ENCODE measurements at places on chromosomes 3 and 15. TPM values are rescaled to one million over a fixed set of nuclear protein-coding genes. Genes with fewer than 3 reads are reported as not detected.

DNA sequence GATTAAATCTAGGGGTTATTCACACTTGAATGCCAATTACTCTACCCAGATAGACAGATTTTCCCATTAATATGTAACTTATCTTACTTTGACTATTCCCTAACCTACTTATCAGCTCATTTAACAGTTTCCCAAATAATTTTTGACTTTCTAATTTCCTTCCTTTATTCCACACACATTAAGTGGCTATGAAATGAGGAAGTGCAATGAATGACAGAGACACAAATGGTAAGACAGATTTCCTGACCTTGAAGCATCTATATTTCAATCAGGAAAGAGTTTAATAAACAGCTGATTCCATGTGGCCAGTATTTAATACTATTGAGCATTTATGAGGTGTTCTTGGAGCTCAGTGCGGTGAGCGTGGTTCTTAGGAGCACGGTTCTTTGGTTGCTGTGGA is 78.8 kb downstream of the SLC7A14 start:
- no peak overlapping the region for H3K27ac ChIP-seq
- H3K4me3 ChIP-seq: no peak overlapping the region
- no peaks in the 10 kb centered on the region for H3K27me3 ChIP-seq
- no peaks in the 10 kb centered on the region for H3K4me1 ChIP-seq

The PDZRN3 gene
- 57.7 TPM for total RNA-seq

DNA sequence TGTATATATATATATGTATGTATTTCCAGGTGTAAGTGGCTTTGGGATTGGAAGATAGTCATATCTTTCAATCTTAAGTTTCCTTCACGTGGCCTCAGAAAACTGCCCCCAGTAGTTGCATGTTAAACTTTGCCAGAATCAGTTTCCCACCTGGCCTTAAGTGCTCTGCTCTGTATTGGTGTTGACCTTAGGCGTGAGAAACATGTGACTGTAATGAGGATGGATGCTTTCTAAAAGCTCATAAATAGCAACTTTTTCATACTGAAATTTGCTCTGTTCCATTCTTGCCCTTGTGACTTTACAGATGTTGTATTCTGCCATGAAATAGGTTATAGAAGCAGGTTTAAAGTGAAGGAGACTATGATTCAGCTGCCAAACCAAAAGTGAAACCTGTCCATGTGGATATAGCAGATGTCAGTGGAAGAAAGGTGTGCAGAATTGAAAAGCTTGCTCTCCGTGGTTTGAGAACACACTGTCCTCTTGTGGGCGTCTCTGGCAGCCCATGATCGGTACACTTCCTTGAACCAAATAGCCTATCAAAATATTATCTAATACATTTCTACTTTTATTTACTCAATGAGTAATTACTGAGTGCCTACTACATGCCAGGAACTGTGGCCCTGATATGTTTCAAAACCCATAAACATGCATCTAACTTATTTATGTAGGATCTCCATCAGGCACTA is 15.8 kb downstream of the SCG5 start:
- no peak overlapping the region for H3K27ac ChIP-seq
- H3K36me3 ChIP-seq: no peaks in the 10 kb centered on the region
- no peak for DNase-seq
- H3K27me3 ChIP-seq: no peaks in the 10 kb centered on the region
- H3K4me3 ChIP-seq: no peak overlapping the region
- no peaks in the 10 kb centered on the region for H3K4me1 ChIP-seq

The PLS1 gene
- 0.90 TPM for total RNA-seq

GRCh38 chr15:63678393-63678792 is 81.2 kb downstream of the FBXL22 start:
- H3K4me3 ChIP-seq: no peak overlapping the region
- DNase-seq: no peak
- H3K27me3 ChIP-seq: no peaks in the 10 kb centered on the region

DNA sequence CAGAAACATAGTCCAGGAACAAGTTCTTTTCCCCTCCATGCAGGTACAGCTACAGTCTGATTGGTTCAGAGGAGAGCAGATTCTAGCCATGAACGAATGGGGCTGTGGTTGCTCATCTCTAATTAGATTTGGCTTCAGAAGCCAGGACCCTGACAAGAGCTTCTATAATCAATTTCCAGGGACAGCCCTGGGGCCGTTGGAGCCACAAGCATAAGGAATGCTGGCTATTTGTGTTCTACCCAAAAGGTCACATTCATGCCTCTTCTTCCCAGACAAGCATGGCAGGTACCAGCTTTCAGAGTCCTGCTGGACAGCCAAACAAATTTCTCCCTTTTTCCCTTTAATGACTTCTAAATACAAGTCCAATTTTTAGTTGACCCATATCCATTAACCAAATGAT is 215.5 kb upstream of the LRTM1 start:
- H3K4me3 ChIP-seq: no peak overlapping the region
- H3K27ac ChIP-seq: no peak overlapping the region
- no peaks in the 10 kb centered on the region for H3K27me3 ChIP-seq
- DNase-seq: no peak
- no peaks in the 10 kb centered on the region for H3K4me1 ChIP-seq

DNA sequence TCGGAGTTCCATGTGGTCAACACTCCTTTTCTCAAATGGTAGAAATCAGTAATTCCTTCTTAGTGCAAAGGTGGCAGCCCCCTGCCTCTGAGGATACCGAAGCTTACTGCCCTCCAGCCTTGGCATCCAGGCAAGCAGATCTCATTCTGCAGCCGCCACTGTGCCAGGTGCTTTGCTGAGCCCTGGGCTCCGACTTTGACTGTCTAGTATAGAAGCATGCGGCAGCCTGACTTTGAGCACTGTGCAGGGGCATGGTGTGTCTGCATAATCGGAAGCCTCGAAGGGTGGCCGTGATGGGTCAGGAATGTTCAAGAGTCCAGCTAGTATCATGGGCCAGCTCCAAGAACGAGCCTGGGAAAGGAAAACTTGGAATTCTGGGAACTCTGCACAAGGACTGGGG is 39.7 kb downstream of the ABTB1 start:
- H3K27ac ChIP-seq: no peak overlapping the region
- H3K27me3 ChIP-seq: no peaks in the 10 kb centered on the region
- H3K4me3 ChIP-seq: no peak overlapping the region
- H3K4me1 ChIP-seq: peaks cover 16% of the 10 kb centered on the region
- no peak for DNase-seq

DNA sequence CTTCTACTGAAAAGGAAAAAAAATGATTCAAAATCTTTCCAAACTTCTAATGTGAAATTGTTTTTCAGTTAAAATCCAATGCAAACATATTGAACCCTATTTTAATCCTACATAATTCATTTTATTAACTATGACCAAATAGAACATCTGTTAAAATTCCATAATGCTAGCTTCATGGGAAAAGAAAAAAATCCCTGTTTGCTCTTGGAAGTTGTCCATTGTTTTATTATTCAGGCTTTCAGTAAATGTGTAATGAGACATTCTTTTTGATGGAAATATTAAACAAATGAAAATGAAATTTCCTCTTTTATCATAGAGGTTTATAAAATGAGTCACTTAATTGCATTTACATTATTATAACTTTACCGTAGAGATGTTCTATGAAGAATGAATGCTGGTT is 49.5 kb downstream of the SLC25A26 start:
- no peak for DNase-seq
- H3K36me3 ChIP-seq: no peaks in the 10 kb centered on the region
- no peaks in the 10 kb centered on the region for H3K27me3 ChIP-seq
- H3K4me3 ChIP-seq: no peak overlapping the region
- H3K4me1 ChIP-seq: no peaks in the 10 kb centered on the region

The CCDC54 gene
- not detected for total RNA-seq

The DAPK2 gene
- 75.9 TPM for total RNA-seq

DNA sequence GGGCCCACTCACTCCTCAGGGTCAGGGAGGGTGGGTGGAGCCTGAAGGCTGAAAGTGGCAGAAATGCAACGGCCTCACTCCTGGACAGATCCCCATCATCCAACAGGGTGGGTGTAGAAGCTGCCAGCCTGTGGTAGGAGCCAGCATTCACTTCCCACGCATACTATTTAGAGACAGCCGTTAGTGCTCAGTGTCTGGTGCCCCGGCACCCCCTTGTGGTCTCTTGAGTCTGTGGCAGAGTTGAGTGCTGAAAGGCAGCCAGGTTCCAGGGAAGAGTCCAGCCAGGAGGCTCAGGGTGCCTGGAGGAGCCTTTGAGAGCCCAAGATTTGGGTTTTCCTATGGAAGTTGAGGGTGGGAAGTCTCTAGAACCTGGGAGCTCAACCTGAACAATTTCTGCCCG is 2.1 kb upstream of the GNAT1 start:
- no peak overlapping the region for H3K4me3 ChIP-seq
- peaks cover 5% of the 10 kb centered on the region for H3K4me1 ChIP-seq
- no peak overlapping the region for H3K27ac ChIP-seq
- DNase-seq: peak; percentile 61
- no peaks in the 10 kb centered on the region for H3K36me3 ChIP-seq
- no peaks in the 10 kb centered on the region for H3K27me3 ChIP-seq

DNA sequence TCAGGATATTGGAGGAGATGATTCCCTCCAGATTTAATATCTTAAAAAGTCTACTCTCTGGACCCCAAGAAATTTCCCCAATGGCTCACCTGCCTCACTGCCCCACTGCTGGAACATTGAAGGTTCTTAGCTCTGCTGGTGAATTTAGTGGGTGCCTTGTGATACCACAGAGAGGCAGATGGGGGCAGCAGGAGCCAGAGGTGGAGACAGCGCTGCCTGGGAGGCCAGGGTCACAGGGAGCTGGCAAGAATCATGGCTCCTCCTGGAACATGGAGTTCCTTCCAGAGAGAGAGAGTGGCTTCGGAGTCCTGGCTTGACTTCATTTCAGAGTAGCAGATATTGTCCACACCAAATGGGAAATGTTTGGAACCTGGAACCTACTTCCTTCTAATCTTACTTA is 263.5 kb upstream of the CFAP20DC start:
- H3K27me3 ChIP-seq: no peaks in the 10 kb centered on the region
- H3K27ac ChIP-seq: no peak overlapping the region
- no peaks in the 10 kb centered on the region for H3K4me1 ChIP-seq
- H3K36me3 ChIP-seq: no peaks in the 10 kb centered on the region

The BCL6 gene
- total RNA-seq: 272 TPM

GRCh38 chr3:105844704-105845103 is 24.1 kb downstream of the CBLB start:
- no peak overlapping the region for H3K27ac ChIP-seq
- H3K27me3 ChIP-seq: no peaks in the 10 kb centered on the region
- H3K4me1 ChIP-seq: peaks cover 59% of the 10 kb centered on the region
- DNase-seq: no peak

The TJP1 gene
- 413 TPM for total RNA-seq

Measured in tibial nerve (tissue), 4 donors.